Ovary (tissue), 10 donors: ENCODE measurements at places on chromosomes 6 and 20.
A peak's percentile ranks its signal among the peaks of the same experiment; 100 is the strongest.

GRCh38 chr6:145744619-145745018, 9.3 kb upstream of the EPM2A start:
- no peak for DNase-seq

DNA sequence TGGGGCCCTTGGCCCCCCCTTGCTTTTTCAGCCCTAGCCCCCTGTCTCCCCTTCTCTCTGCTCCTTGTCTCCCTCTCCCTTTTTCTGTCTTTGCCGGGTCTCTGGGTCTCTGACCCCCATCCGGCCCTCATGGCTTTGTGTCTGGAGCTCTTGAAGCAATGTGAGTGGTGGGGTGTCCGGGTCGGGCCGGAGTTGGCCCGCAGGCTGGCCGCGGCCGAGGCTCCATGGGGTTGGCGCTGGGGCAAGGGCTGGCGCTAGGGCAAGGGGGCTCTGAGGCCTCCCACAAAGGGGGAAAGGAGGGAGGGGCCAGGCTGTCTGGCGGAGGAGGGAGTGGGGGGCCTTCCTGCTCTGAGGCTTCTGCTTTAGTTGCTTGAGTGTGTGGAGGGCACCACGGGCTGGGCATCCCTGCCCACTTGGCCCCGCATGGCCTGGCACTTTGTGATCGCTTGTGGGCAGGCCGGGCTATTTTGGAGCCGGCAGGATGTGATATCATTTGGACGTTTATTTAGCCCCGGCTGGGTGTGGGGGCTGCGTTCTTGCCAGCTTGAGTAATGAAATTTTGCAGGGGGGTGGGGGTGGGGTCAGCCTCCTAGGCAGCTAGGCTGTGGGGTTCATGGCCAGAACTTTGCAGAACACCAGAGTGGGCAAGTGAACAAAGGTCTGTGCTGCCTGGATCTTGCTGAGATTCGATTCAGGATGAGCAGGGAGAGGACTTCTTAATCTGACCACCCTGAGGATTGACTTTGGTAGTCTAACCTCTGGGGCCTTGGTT, 78.7 kb upstream of the MYL9 start:
- peak; percentile 67 for DNase-seq

DNA sequence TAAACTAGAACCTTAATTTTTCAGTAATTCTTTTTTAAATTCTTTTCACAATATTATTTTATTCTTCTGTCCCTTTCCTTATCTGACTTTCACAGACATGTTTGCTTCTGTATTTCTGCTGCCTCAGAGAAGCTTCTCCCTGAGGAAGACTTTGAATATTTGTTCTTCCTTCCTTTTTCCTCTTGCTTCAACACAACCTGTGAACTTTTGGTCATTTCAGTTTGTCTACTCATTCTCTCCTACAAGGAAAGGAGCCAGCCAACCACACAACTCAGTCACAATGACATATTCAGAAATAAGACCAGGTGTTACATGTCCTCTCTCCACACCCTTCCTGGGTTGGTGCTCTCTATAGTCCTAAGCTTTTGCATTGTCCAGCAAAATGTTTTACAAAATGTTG, 310.4 kb downstream of the TFAP2B start:
- DNase-seq: no peak

DNA sequence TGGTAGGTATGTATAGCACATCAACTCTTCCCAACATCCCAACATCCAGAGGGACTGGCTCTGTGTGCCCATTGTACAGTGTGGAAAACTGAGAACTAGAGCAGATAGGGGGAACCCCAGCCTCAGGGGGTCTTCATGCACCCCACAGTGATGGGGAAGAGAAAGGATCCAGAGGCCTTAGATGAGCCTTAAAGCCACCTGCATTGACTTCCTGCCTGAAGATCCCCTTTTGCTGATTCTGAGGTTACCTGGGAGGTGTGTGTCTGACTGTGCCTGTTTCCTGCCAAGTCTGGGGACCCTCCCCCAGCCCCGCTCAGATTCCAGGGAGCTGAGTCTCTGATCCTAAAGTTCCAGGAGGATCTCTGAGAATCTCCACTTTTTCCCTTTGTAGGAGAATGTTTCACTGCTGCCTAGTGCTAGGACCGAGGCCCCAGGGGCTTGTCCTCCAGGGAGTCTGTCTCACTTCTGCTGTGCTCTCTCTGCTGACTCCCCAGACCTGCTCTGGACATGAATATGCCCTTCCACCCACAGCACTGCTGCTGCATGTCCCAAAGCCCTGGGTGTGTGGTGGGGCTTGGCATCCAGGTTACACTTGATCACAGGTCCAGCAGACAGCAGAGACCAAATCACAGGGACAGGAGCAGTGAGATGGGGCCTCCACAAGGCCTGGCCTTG, 12.8 kb upstream of the PGC start:
- DNase-seq: no peak

GRCh38 chr6:98272060-98272459, 562.3 kb upstream of the POU3F2 start:
- DNase-seq: no peak

DNA sequence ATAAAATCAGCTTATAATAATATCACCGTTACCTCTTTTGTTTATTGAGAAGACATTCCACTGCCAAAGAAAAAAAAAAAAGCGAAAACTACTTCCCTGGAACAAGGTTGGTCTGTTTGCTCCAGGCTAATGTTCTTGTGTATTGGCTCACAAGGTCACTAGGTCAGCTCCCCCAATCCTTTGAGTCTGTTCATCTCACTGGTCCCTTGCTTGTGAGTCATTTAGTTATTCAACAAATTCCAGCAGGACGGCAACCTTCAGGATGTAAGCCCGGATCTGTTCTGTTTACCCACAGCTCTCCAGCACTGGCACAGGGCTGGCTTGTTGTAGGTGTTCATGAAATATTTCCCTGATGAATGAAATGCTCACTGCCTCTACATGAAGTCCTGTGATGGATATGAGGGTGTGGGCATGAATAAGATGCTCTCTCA, 3.3 kb downstream of the ARHGAP40 start:
- DNase-seq: no peak

GRCh38 chr20:50237349-50237748, 46.7 kb downstream of the CEBPB start:
- DNase-seq: no peak

GRCh38 chr6:33375143-33375671, 16.4 kb upstream of the KIFC1 start:
- peak; percentile 88 for DNase-seq

DNA sequence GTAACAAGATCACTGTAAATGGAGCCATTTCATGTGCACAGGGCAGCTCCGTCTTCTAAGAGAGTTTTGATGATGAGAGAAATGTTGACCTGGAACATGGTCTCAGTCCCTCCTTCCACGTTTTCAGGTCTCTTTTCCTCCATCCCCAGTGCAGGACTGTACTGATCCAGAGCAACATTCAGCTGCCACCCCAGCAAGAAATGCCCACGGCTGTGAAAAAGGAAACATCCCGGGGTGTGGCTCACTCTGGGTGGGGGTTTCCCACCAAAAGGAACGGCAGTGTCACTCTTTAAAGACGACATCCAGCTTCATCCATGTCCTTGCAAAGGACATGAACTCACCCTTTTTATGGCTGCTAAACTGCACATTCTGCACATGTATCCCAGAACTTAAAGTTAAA, 92.6 kb downstream of the ERMARD start:
- no peak for DNase-seq

DNA sequence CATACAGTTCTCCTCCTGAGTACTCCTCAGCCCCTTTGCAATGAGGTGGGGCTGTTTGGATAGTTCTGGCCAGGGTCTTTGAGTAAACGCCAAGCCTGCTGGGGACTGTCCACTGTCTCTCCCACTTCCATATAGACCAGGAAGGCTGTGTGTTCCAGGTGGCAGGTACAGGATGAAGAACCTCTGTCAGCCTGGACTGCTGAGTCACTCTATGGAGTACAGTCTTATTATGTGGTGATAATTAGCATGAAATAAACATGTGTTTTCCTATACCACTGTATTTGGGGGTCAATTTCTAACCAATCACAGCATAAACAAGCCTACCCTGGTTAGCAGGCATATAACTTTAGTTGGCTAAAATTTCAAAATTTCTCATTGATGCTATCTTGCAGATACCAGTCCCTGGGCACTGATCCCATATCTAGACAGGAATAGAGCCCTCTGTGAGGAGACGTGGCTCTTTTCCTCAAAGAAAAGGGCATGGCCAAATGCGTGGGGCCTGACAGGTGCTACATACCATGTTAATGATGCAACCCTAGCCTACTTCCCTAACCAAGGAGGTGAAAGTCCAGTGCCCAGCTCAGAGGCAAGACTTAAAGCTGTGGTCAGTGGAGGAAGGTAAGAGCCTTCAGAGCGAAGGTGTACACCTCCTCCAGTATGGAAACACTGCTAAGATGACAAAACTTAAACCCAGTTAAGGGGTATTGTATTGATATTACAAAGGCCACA, 4.5 kb upstream of the ALDH8A1 start:
- DNase-seq: no peak

DNA sequence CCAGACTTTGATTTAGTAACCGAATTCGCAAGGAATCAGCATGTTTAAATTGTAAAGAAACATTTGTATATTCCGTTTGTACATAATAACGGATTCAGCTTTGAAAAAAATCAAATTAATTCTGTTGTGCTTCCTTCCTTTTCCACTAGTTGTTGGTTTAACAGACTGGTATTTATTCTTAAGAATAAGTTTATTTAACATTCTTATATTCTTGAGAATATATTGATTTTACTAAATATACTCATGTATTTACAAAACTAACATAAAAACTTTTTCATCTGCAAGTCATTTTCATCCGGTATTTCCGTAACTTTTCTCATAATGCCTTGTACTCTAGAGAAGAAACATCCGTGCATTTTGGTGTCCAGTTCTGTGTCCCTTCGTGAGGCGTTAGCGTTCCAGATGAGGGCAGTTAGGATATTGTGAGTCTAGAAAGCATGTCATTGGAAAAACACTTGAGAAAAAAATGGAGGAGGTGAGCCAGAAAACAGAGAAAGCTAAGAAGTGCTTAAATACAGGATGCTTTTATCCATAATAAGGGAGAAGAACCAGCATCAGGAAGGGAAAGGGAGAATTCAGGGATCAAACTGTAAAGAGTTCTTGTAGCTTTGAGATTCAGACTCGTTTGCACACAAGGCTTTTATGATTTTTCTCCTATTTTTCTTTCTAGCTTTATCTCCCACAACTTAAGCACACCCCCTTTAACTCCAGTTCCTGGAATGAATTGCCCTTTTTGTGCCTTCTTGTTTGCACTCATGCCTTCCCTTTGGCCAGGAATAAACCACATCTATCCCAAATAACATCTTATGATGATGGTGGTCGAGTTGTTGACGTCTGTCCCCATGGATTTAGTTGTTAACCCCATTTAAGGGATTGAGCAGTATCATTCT, 1.8 kb downstream of the WRNIP1 start:
- DNase-seq: no peak

DNA sequence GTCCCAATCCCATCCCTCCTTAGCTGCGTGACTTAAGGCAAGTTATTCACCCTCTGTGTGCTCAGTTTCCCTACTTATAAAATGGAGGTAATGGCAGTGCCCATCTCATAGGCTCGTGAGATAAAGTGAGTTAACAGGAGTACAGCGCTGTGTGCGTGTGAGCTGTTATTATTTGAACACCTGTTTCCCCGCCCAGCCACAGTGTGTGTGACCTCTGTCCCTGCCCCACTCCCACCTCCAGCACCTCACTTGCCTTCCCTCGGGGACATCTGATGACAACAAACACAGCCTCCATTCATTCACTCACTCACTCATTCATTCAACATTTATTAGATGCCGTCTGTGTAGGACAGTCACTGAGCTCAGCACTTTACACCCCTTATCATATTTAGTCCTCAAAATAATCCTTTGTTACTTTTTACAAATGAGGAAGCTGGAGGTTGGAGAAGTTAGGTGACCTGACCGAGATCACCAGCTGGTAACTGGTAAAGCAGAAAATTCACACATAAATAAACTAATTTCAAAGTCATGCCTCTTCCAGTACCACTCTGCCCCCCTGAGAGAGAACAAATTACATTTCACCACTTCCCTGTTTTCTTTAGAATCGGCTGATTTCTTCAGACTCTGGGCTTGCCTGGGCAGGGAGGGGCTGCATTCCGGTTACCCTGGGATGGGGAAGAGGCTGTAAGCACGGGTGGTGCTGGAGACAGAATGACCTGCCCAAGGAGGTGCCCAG, 58.6 kb downstream of the CPNE5 start:
- no peak for DNase-seq

DNA sequence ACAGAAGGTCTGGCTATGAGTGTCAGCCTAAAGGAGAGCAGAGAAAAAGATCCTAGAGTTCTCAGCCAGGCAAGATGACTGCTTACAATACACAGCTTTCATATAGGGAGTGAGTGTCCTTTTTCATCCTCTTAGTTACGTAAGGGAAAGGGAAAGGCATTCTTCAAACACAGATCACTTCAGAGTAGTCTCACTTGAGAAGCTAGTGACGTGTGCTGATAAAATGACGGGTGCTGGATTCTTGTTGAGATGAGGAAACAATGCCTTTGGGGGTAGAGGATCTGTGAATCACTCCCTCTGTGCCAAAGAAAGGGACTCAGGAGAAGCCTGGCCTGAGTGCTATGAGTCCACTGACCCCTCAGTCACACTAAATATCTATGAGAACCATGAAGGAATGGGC, 117.3 kb downstream of the QRSL1 start:
- DNase-seq: no peak

GRCh38 chr20:32969356-32970114, 34.7 kb downstream of the SUN5 start:
- no peak for DNase-seq

DNA sequence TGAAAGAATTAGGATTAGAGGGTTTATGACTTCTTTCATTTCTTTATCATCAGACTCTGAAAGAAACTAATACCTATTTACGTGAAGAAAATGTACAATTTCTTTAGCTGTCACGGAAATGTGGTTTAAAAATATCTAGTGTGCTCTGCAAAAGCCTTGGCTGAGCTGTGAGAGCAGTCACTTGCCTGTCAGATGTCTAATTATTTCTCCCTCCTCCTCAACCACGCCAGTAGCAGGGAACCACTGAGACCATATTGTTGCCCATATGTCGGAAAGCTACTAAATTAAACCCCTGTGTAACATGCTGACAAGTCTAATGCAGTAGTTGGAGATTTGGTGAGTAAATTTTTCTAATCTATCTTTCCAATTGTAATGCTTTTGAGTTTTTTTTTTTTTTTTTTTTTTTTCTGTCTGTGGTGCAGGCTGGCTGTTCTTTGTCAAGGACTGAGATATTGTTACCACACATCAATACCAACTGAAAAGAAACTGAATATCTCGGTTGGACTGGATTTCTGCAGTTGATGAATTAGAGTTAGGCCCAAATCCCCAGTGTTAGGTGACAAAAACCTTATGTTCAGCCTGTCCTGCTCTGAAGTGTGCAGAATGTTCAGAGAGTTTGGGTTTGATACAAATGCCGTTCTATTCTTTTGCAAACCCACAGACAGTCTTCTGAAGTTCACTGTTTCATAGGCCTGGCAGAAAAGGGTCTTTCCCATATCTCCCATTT, 302.9 kb upstream of the SYNCRIP start:
- no peak for DNase-seq

- no peak for DNase-seq
Measured at GRCh38 chr20:11200423-11200822, 526.6 kb upstream of the JAG1 start.

GRCh38 chr20:2418388-2418787, 37.7 kb downstream of the TGM6 start:
- DNase-seq: no peak

- no peak for DNase-seq
Measured at GRCh38 chr20:3749087-3749688, 16.7 kb downstream of the HSPA12B start.

GRCh38 chr6:56637640-56638039, 5.0 kb downstream of the DST start:
- no peak for DNase-seq
